ENCODE measurements at places on chromosomes 12 and 14.

GRCh38 chr14:36346052-36346451 lies 25.6 kb upstream of the MBIP start:
- no peak for DNase-seq

DNA sequence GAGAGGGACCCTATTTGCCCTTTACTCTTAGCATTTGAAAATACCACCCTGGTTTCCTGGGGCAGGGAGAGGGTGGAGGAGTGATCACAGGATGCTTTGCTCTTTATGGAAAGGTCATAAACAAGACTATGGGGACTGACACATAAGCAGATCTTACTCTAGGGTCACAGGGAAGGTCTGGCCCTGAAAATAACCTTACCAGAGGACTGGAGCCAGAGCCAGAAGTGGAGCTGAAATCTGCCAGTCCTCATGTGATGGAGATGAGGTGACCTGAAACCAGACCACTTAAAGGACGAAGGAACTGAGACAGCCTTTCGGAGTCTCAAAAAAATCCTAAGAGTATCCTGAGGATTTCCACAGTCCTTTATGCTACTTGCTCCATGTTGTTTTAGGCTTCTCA lies 12.4 kb downstream of the PFKM start:
- DNase-seq = no peak

- DNase-seq = peak; percentile 45
Measured at GRCh38 chr12:91381309-91381804, 198.7 kb upstream of the DCN start.

DNA sequence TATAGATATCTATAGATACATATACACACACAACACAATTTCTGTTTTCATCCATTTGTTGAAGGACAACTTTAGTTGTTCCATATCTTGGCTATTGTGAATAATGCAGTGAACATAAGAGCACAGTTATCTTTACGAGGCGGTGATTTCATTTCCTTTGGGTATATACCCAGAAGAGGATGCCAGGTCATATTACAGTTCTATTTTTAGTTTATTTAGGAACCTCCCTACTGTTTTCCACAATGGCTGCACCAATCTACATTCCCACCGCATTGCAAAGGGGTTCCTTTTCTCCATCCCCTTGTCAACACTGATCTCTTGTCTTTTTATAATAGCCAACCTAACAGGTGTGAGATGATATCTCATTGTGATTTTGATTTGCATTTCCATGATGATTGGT lies 143.4 kb upstream of the ARHGAP5 start:
- no peak for DNase-seq

- no peak for DNase-seq
Measured at GRCh38 chr12:120257041-120257821, 8.3 kb downstream of the PXN start.

GRCh38 chr14:78162202-78162601 lies 8.0 kb upstream of the NRXN3 start:
- no peak for DNase-seq

GRCh38 chr14:69428289-69428998 lies 30.0 kb downstream of the SLC39A9 start:
- DNase-seq = no peak

DNA sequence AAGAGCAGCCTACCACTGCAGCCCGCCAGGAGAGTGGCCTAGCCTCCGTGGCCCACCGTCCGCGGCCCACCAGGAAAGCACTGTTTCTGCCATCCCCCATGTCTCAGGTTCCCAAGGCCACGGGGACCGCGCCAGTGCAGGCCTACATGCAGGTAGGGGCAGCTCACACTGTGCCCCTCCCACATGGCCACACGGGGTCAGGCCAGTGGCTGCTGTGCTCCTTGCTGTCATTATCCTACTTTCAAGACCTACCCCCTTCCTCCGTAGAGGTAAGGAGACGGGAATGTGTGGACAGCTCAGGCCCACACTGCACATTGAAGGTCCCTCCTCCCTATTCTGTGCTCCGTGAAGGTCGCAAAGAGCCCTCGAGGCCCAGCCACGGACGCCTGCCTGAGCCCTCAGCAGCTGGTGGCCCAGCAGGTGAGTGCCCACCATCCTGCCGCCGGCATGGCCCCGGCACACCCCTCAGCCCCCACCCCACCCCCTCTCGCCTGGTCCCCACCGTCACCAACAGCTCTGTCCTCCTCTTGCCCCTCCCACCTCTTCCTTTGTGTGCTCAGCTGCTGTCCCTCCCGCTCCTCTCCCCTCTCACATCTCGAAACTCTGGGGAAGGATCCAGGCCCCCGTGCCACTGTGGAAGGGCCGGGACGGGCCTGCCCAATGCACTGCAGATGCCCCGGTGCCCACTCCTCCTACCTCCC lies 10.0 kb downstream of the DDX51 start:
- DNase-seq = no peak

DNA sequence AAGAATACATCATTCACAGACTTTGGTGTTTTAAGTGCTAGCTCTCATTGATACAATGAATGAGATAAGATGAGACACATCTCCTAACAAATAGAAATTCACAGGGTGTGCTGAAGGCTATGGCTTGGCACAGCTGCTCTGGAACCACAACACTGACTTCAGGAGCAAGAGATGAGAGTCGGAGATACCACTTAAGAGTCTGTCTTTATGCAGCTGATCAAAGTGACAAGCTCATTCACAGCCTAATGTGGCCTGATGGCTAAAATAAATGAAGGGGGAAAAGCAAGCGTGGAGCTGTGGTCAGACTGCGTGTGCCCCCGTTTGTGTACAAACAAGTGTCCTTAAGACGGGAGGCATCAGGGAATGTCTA lies 29.7 kb upstream of the FAM181A start:
- no peak for DNase-seq

DNA sequence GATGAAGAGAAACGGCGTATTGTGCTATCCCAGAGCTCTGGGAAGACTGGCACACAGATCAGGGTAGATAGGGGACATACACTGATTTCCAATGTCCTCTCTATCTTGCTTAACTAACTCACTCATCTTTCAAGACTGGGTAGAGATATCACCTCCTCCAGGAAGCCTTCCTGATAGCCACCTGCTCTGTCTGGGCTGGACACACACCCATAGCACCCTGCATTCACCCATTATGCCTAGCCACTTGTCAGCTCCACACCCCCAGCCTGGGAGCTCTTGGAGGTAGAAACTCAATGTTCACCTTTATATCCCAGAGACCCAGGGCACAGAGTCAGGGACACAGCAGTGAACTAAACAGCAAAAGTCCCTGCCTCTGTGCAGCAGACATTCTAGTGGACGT lies 52.0 kb downstream of the ACTN1 start:
- DNase-seq = no peak

GRCh38 chr14:60092526-60092920 lies 800 bp downstream of the PCNX4 start:
- DNase-seq = peak; percentile 33

DNA sequence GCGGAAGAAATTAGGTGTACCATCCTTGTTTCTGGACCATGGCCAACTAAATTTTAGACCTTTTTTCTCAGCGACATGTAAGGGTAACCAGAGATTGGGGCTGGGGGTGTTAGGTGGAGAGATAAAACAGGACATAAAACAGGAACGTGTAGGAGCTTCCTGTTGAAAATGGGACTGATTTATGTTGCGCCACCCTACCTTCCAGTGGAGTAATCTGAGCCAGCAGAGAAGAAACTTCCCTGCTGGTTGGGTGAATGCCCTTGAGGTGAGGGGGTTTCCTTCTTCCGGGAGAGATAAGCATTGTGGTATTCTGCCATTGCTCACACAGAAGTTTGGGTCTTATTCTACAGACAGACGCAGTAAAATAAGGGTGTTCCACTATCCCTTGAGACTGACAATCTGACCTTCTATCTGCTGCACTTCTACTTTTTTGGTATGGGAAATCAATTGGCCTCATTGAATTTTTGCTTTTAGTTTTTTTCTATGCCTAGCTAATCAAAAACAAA lies 417.6 kb downstream of the PCNX1 start:
- peak; percentile 40 for DNase-seq
